Subcutaneous adipose tissue (tissue), 4 donors: ENCODE measurements at places on chromosomes 12 and 14. TPM values are rescaled to one million over a fixed set of nuclear protein-coding genes. Genes with fewer than 3 reads are reported as not detected.

FAM177A1 gene
- 23.3 TPM for total RNA-seq

CCDC38 gene
- total RNA-seq = not detected

SERPINA9 gene
- total RNA-seq = not detected

POTEG gene
- not detected for total RNA-seq

SLC25A21 gene
- 1.1 TPM for total RNA-seq

EIF2S3B gene
- total RNA-seq = 0.85 TPM

HPD gene
- total RNA-seq = 0.34 TPM

PPP4R4 gene
- total RNA-seq = 0.38 TPM

MYL2 gene
- not detected for total RNA-seq

LRRC10 gene
- not detected for total RNA-seq

SRRM4 gene
- total RNA-seq = not detected

VPS33A gene
- 18.6 TPM for total RNA-seq

C14orf119 gene
- total RNA-seq = 22.3 TPM

CPSF6 gene
- 31.0 TPM for total RNA-seq

KLHL33 gene
- total RNA-seq = 3.4 TPM

SLC6A13 gene
- 0.88 TPM for total RNA-seq

PIGH gene
- 25.2 TPM for total RNA-seq

OR5AU1 gene
- not detected for total RNA-seq

ARHGAP9 gene
- total RNA-seq = 50.1 TPM

STAB2 gene
- total RNA-seq = 0.16 TPM

AKAP3 gene
- total RNA-seq = 0.44 TPM

KLRK1 gene
- 4.0 TPM for total RNA-seq

THAP2 gene
- total RNA-seq = 2.4 TPM

CAPZA3 gene
- total RNA-seq = not detected

DLK1 gene
- total RNA-seq = not detected

CKAP4 gene
- total RNA-seq = 22.3 TPM

AICDA gene
- total RNA-seq = not detected

AKAP5 gene
- 1.4 TPM for total RNA-seq

AGAP2 gene
- total RNA-seq = 2.2 TPM

SCARB1 gene
- 36.2 TPM for total RNA-seq

SMAGP gene
- 11.9 TPM for total RNA-seq

PTPRQ gene
- total RNA-seq = 5.5 TPM

SYNDIG1L gene
- total RNA-seq = not detected

DLGAP5 gene
- 1.2 TPM for total RNA-seq

CLEC4C gene
- total RNA-seq = not detected

KICS2 gene
- total RNA-seq = 10.1 TPM
